ENCODE measurements at places on chromosomes 5 and 9.

GRCh38 chr5:87649455-87649854 lies 236.7 kb upstream of the CCNH start:
- DNase-seq, result no peak

- no peak for DNase-seq
Observed at GRCh38 chr5:12652201-12652600, 748.0 kb upstream of the CTNND2 start.

DNA sequence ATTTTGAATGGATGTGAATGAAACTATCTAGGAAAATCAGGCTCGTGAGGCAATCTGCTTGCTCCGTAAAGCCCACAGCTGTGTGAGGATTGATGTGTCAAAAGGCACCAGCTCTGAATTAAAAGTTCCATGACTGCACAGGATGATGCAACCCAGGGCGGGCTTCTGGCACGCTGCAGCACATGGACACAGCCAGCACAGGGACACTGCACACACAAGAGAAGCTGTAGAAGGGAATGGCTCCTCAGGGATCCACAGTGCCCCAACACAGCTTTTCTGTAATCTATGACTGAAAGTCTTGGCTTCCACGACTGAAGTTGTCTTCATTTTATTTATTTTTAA lies 151.0 kb downstream of the GCNT1 start:
- DNase-seq, result no peak

DNA sequence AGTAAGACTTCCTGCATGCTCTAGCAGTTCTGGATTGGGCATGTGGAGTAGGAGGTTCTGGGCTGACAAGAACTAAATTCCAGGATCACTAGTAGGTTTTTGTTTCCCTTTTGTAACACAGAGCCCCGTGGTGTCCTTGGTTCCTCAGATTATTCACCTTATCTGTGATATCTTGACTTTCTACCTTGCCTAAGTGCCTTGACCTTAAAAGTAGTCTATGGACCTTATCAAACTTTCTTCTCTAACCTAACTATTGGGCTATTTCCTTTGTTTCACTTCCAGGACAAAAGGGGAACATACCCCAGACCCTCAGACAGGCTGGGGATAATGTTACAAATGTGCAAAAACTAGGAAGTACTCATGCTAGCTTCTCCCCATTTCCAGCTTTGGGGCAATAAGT lies 595.3 kb downstream of the PSAT1 start:
- DNase-seq, result no peak

- DNase-seq, result no peak
Observed at GRCh38 chr5:180990086-180990881, 1.6 kb downstream of the BTNL3 start.

DNA sequence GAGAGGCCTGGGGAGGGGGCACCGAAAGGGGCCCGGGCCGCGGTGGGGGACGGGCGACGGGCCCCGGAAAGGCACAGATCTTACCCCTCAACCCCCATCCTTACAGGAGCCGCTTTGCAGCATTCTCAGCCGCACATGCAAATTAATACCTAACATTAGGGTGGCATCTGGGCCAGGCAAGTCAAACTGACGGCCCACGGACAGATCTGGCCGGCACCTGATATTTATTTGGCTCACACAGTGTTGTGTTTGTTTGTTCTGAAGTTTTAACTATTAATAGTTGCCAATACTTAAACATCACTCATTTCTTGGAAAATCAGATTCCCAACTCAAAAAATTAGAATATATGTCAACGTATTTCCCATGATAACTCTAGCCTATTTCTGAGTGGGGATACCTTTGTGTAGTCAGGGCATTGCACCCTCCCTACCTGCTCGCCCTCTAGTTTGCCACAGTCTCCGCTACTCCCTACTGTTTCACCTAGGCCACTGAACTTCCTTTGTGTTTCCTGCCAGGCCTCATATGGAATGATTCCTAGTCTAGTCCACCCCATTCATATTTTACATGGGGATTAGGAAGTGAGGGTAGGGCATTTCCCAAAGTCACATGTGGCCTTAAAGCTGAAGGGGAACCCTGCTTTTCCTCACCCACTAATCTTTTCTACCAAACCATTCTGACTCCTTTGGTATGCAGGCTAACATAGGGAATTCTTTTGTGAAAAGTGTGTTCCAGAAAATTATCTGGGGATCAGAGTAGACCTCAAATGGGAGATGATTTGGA lies 71.9 kb upstream of the LARP1 start:
- DNase-seq, result no peak

GRCh38 chr9:70492319-70492777 lies 77.9 kb upstream of the KLF9 start:
- no peak for DNase-seq

- DNase-seq, result peak; percentile 89
Observed at GRCh38 chr9:124381170-124381945, 33.9 kb downstream of the PSMB7 start.

GRCh38 chr5:112004867-112005622 lies 248.1 kb upstream of the NREP start:
- no peak for DNase-seq

- DNase-seq, result no peak
Observed at GRCh38 chr9:124511891-124512805, 4.9 kb upstream of the NR5A1 start.

GRCh38 chr9:108609227-108609896 lies 246.4 kb downstream of the ACTL7B start:
- DNase-seq, result no peak

GRCh38 chr5:123997462-123998215 lies 485.7 kb downstream of the CSNK1G3 start:
- no peak for DNase-seq

GRCh38 chr9:2209400-2209799 lies 194.3 kb downstream of the SMARCA2 start:
- DNase-seq, result no peak

DNA sequence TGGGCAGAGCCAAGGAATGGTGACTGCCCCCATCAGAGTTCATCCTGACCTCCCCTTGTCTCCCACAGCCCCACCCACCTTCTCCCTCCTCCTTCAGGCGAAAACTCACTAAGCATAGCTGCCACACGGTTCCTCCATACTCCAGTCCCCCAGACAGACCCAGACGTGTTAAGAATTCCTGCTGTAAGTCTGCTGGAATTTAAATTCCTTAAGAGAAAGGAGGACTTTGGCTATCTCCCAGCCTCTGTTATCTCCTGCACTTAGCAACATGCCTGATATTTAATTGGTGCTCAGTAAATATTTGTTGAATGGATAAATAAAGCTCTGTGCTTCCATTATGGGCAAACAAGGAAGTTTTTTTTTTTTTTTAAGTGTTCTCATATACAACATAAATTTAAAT lies 213.7 kb downstream of the RFK start:
- DNase-seq, result no peak
